NCI-H510A treated with DMSO at 0.1 percent for 48 hours (cell line): ENCODE measurements at places on chromosomes 16 and 17.

DNA sequence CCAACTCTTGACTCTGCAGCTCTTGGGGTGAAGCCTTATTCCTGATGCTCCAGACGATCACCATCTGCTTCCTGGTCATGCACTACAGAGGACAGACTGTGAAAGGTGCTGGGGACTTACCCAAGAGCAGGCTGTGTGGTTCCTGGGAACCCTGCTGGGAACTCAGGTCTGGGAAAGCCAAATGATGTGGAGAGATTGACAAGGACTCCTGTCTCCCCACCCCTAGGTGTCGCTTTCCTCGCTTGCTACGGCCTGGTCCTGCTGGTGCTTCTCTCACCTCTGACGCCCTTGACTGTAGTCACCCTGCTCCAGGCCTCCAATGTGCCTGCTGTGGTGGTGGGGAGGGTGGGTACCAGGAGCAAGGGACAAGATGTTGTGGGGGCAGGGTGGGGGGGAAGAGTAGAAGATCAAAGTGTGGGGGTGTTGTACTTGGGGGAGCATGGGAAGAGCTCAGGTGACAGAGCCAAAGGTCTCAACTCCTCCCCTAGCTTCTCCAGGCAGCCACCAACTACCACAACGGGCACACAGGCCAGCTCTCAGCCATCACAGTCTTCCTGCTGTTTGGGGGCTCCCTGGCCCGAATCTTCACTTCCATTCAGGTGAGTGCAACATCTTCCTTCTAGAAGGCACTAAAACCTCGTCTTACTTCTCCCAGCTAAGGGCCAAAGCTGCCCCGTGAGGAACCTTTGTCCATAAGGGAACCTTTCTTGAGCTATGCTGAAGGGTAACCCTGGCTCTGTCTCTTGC lies 3.0 kb downstream of the SOX15 start:
- peak; percentile 52 for DNase-seq

DNA sequence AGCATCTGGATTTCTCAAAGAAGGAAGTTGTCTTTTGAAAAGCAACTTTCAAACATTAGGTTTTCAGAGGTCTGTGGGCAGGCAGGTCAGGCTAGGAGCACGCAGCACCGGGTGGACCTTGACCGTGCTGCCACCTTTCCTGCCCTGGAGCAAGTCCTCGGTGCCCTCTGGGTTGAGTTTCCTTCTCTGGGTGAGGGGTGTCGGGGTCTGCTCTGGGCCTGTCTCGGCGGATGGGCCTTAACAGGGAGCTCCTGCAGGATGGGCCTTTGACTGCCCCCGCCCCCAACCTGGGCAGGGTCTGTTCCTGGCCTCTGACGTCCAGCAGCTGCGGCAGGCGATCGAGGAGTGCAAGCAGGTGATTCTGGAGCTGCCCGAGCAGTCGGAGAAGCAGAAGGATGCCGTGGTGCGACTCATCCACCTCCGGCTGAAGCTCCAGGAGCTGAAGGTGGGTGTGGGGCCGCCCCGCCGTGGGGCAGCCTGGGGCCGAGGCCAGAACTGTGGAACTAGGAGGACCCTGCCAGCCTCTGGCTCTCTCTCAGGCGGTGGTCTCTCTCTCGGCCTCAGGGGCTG lies 8.7 kb downstream of the DEF8 start:
- no peak for DNase-seq

DNA sequence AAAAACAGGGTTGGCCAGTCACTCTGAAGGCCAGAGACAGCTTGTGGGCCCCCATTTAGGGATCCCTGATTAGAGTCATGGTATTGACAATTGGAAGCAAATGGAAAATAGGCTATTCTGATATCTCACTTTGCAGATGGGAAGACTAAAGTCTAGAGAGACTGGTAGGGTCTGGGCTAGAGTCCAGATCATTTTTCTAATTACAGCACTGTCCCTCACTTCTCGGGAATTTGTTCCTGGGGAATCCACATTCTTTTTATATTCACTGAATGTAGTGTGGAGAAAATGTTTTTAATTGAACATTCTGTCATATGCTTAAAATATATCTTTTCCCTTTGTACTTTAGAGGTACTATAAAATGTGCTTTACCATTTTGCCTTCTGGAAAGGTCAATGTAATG lies 1.1 kb downstream of the KATNIP start:
- no peak for DNase-seq

GRCh38 chr16:56324406-56324805 lies 100.9 kb downstream of the AMFR start:
- DNase-seq = no peak

DNA sequence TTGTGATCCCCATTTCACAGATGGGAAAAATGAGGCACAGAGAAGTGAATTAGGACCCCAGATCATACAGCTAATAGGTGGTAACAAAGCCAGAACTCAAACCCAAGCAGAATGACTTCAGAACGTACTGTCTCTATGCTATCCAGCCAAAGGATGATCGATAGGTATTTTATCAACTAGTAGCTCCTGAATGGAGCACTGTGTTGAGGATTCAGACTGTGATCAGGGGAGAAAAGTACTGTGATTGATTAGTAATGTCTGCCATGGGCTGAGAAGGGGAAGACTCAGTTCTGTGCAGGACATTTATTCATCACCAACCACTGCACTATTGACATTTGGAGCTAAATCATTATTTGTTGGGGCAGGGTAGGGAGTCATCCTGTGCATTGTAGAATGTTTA lies 38.7 kb downstream of the CACNG4 start:
- no peak for DNase-seq

GRCh38 chr16:83586461-83587200 lies 221.1 kb upstream of the HSBP1 start:
- no peak for DNase-seq

- no peak for DNase-seq
These were observed 696 bp upstream of the PSMC5 start for GRCh38 chr17:63826468-63827001.

DNA sequence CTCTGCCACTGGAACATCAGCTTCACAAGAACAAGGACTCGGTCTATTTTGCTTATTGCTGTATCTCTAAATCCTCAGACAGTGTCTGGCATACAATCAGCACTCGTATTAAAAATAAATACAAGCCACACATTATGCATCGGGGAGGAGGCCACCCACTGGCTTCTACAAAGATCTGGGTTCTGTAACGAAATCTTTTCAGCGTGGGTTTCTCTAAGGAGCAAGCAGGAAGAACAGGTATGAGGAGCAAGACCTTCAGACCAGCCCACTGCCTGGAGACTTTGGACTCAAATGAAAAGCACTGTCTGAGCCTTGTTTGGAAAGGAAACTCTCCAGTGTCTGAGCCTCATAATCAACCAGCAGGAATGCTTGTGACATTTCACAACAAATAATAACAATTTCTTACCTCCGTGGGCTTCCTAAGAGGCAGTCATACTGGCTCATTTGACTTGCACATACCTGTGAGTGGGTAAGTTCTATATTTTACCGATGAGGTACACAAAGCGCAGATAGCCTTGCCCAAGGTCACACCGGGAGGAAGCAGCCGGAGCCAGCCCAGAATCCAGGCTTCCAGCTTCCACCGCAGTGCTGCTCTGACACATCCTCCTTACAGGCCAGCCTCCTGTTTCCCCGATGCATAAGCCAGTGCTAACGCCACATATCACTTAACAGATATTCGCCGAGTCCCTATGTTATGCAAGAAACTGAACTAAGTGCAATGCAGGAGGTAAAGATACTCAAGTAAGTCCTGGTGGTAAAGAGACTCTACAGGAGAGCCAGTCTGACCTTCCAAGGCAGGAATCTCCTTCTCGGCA lies 118.6 kb upstream of the TNRC6C start:
- no peak for DNase-seq

DNA sequence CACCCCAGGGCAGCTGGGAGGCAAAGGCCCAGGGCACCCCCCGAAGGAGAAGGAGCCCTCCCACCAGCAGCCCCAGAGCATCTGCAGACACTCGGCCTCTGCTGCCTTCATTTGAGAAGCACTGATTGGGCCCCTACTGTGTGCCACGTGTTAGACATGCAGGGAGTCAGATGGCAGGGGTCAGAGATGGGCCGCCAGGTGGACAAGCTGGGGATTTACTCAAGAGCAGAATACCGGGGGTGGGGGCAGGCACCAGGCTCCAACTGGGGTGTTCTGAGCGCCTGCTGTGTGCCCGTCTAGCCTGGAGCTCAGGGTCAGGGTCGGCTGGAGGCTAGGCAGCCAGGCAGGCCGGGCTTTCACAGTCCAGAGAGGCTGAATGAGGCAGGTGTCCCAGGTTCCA lies 18.7 kb downstream of the TPSG1 start:
- no peak for DNase-seq

DNA sequence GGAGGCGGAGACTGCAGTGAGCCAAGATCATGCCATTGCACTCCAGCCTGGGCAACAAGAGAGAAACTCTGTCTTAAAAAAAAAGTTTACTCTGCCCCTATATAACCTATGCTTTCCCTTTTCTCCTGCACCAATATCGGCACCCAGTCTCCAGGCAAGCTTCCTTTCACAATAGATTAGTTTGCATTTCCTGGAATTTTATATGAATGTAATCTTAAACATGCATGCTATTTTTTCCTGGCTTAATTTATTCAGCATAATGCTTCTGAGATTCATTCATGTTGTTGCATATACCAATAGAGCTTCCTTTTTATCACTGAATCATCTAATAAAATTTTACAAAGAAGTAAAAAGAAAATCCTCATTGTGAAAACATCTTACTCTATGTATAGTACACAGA lies 59.4 kb downstream of the USP32 start:
- no peak for DNase-seq

DNA sequence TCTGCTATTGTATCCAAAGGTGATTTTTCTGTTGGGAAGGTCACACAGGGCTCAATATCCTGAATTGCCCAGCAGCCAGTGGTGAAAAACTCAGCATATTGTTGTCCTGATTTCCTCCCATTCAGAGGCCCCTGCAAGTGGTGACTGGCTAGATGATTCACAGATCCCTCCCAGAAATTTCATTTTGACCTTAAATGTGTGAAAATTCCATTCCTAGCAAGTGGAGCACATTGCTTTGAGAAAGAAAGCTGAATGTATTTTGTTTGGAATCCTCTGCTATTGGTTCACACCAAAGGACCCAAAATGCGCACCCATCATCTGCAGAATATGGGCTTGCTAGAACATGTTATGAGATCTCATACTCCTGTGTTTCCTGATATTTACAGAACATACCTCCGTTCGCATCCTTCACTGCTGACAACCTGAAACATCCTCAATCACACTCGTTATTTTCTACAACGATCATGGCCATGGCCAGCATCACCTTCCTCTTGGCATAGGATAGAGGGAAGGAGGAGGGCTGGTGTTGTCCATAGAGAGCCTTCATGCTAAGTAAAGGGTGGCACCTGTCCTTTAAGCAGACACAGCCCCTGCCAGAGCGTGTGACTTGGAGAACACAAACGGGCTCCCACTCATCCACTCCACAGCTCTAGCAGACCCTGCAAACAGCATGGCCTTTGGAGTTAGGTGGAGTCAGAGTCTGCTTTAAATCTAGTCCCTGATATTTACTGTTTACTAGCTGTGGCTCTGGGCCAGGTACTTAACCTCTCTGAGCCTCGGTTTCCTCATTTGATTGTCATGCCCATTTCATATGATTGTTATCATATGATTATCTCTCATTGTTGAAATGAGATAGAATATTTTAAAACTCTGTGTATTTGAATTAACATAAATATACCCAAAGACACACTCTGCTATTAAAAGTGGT lies 30.4 kb upstream of the NFAT5 start:
- no peak for DNase-seq

DNA sequence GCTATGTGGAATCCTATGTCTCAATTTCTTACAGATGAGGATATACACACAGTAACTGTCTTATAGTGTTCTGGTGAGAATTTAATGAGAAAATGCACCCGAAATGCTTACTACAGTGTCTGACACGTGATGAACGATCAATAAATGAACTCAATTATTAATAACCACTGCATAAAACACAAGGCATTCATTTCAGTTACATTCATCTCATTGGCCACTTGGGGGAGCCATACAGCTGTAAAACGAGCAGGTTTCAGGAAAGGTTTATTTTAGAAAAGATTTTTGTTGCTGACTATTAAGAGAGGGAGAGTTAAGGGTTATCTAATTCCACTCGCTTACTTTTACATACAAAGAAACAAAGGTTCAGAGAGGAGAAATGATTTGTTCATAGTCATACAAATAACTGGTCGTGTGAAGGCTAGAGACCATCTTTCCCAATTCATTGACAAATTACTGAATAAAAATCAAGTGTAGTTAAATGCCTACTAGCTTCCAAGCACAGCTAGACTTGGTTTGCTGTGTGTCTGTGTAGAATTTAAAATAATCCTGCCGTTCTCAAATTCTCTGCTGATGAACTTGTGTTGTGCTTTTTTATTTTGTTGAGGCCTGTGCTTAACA lies 160.1 kb downstream of the MAP2K4 start:
- peak; percentile 0 for DNase-seq

GRCh38 chr16:51430716-51431369 lies 279.8 kb upstream of the SALL1 start:
- DNase-seq = no peak

GRCh38 chr16:57475711-57476339 lies 10.5 kb downstream of the DOK4 start:
- DNase-seq = peak; percentile 77

- no peak for DNase-seq
These were observed 101.3 kb downstream of the HAPSTR1 start for GRCh38 chr16:9192746-9193145.

- no peak for DNase-seq
These were observed 31.4 kb downstream of the MYO15A start for GRCh38 chr17:18139949-18140348.

DNA sequence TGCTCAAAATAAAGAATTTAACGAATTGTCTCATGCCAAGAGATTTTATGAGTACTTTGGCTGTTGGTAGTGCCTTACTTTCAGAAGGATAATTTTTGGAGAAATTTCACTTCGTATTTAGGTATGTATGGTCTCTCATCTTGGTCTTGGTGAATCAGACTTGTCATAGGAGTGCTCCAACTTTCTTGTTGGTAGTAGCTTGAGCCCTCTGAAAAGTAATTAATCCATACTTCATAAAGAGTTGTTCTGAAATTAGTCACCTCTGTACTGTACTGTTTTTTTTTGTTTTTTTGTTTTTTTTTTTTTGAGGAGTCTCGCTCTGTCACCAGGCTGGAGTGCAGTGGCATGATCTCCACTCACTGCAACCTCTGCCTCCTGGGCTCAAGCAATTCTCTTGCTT lies 11.6 kb downstream of the ZNRF1 start:
- no peak for DNase-seq

DNA sequence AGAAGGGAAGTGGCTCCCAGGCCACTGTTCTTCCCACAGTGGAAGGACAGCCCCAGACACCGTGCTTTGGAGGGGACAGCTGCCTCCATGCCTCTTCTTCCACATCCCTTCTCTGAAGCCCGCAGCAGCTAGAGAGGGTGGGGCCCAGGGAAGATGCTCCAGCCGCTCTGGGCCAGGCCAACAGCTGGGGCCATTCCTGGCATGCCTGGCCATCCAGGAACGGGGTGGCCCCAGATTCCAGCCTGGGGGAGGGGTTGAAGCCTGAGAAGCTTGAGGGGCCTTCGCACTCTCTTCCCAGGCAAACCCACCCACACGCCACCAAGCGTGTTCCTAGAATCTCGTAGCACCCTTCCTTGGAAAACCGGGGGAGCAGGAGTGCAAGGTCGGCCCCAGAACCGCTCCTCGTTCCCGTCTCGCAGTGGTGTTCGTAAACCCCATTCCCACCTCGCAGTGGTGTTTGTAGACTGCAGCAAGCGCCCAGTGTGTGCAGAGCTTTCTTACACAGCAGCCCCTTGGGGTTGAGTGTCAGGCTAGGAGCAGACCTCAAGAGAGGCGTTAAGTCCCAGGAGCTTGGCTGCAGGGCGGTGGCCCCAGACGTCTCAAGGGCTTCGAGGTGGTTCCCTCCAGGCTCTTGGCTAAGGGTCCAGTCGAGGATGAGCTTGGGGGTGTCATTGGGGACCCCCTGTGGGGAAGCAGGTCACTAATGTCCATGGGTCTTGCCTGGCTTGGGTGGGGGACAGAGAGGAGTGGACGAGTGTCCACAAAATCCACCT lies 2.7 kb downstream of the CDH15 start:
- no peak for DNase-seq
